ENCODE measurements at places on chromosomes 7 and 10.

GRCh38 chr10:35762311-35763030 lies 120.4 kb upstream of the FZD8 start:
- no peak for DNase-seq

DNA sequence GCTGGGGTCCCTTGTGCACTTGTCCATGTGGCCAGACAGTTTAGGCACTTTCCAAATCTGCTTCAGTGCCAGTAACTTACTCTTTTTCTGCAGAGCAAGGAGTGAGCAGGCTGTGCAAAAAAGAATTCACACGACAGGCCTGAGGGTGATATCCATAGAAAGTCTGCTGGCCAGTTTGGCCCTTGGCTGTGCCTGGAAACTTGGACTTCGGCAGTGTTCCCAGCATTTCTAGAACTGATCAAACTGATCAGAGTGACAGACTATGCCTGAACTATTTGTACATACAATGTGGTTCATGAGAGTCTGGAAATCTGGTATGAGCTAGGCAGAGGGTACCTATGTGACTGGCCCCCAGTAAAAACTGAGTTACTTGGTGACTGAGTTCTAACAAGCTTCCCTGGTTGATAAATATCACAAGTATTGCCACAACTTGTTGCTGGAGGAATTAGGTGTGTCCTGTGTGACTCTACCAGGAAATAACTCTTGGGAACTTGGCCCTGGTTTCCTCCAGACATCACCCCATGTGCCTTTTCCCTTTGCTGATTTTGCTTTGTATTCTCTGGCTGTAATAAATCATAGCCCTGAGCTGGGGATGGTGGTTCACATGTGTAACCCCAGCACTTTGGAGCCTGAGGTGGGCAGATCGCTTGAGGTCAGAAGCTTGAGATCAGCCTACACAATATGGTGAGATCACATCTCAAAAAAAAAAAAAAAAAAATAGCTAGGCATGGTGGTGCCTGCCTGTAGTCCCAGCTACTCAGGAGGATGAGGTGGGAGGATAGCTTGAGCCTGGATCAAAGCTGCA lies 3.3 kb upstream of the DENND10 start:
- DNase-seq = no peak

DNA sequence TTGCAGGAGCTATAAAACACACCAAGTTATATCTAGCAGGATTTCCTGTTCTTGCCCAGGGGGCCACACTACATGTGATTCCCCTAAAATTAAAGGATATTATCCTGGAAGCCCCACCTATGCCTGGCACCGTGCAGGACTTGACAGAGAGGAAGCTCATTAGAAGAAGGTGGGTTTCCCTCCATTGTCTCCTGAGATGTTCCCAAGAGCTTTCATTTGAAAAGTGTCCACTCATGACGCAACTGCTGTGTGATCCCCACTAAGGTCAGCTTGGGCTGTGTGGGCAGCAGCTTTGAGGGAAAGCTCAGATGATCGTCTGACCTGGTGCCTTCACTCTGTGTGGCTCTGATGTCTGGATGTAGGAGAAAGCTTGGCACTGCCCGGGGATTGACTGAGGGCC lies 53.5 kb downstream of the RAMP3 start:
- DNase-seq = no peak

- DNase-seq = no peak
Measured at GRCh38 chr10:86481761-86482160, 39.8 kb downstream of the WAPL start.

DNA sequence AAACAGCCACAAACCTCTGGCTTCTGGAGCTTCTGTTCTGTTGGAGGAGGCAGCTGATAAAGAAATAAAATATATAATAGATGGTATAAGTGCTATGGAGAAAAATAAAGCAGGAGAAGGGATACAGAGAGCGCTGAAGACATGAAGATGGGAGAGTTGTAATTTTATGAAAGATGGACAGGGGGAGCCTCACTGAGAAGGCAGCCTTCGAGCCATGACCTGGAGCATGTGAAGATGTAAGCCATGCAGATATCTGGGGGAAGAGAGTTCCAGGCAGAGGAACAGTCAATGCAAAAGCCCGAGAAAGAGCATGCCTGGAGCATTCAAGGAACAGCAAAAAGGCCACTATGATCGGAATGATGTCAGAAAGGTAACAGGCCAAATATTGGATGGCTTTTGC lies 187.5 kb downstream of the KIAA1217 start:
- DNase-seq = no peak

DNA sequence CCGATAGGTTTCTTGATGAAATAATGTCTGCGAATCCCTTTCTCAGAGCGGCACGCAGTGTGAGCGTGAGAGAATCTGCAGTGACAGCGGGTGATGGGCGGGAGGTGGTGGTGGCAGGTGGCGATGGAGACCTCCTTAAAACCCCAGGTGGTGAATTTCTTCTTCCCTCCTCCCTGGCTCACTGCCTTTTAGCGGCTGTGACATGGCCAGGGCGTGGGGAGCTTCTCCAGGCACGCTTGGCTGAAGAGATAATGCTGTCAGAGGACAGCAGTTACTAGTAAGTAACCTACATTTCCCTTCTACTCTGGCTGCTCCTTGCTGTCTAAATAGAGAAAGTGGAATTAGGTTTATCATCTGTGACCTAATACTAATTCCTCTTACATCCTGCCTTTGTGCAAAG lies 141.4 kb upstream of the INSYN2A start:
- no peak for DNase-seq

- DNase-seq = no peak
Measured at GRCh38 chr7:47757921-47758411, 176.1 kb upstream of the TNS3 start.

GRCh38 chr10:48535416-48536155 lies 69.3 kb downstream of the ARHGAP22 start:
- no peak for DNase-seq

DNA sequence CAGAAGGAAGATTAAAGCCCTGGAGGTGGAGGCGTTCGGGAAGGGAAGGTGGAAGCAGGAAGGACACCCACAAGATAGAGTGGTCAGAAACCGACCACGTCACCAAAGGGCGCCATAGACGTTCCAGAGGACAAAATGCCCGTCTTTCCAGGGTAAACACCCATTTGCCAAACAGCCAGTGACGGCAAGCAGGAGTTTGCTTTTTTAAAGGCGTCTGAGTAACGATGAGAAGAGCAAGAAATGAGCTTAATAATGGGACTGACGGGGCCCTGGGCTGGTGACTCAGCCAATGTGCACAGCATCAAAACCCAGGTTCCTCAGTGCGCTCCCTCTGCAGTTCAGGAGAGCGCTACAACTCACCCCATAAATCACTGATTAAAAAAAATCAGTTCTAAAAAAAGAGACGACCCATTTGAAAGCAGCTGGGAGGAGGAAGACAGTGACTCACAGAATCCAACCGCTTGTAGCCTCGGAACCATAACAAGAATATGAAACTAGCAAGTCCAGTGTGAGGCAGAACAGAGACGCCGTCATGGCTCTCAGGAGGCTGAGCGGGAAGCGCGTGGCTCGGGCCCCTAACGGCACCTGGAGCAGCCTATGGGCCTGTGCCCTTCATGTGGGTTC lies 5.9 kb downstream of the DIP2C start:
- DNase-seq = no peak

- DNase-seq = no peak
Measured at GRCh38 chr7:82617156-82617555, 173.6 kb upstream of the CACNA2D1 start.

GRCh38 chr7:130070861-130071622 lies 708 bp downstream of the KLHDC10 start:
- no peak for DNase-seq

GRCh38 chr7:74575083-74575784 lies 82.3 kb upstream of the GTF2I start:
- no peak for DNase-seq

DNA sequence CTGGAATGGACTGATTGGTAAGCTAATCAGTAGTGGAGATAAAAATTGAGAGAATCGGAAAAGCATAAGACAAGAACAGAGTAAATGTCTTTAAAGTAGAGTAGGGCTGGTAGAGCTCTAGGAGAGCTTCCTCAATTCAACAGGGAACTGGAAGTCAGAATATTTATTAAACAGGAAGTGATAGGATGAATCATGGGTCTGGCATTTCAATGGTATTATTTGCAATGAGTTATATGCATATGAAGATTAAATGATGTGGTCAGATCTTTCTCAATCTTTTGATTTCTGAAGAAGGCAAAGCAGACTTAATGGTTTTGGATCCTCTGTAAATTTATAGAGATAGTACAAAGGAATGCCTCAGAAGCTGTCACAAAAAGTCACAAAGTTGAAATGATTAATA lies 349.0 kb downstream of the HPSE2 start:
- DNase-seq = no peak

GRCh38 chr10:108462005-108462404 lies 1297.5 kb upstream of the SORCS1 start:
- DNase-seq = no peak
